ENCODE measurements at places on chromosomes 1 and 21. TPM values are rescaled to one million over a fixed set of nuclear protein-coding genes. Genes with fewer than 3 reads are reported as not detected.
A peak's percentile ranks its signal among the peaks of the same experiment; 100 is the strongest.

DNA sequence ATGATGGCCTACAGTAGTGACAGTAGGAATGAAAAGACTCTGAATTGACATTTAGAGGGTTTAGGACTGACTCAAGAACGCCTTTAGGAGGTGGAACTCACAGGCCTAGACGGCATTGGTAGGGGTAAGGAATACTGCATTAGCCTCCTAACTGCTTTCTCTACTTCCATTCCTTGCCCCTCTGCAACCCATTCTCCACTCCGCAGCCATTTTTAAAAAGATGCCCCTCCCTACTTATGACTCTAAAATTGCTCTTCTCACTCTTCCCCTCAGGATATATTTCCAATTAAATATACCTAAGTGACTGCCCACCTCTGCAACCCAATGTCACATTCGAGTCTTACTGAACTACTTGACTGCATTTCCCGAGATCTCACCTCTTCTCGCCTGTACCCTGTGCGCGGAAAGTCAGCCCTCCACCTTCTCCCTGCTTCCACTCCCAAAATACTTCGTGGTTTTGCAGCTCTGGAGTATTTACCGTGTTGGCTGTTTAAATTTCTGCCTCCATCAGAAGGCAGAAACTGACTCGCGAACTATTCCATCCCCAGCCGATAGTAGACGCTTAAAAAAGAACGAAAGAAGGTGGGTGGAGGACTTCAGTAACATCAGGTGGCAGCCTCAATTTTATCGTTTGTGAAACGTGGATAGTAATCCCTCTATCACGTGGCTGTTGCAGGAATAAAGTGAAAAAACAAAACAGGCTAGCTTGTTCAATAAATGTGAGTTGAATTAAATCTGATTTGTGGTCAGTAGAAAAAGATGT is 1.1 kb upstream of the YBX1 start:
- H3K4me1 ChIP-seq = peaks cover 43% of the 10 kb centered on the region
- H3K4me3 ChIP-seq = peak overlapping the region; percentile 96
- no peaks in the 10 kb centered on the region for H3K27me3 ChIP-seq
- DNase-seq = peak; percentile 33

DNA sequence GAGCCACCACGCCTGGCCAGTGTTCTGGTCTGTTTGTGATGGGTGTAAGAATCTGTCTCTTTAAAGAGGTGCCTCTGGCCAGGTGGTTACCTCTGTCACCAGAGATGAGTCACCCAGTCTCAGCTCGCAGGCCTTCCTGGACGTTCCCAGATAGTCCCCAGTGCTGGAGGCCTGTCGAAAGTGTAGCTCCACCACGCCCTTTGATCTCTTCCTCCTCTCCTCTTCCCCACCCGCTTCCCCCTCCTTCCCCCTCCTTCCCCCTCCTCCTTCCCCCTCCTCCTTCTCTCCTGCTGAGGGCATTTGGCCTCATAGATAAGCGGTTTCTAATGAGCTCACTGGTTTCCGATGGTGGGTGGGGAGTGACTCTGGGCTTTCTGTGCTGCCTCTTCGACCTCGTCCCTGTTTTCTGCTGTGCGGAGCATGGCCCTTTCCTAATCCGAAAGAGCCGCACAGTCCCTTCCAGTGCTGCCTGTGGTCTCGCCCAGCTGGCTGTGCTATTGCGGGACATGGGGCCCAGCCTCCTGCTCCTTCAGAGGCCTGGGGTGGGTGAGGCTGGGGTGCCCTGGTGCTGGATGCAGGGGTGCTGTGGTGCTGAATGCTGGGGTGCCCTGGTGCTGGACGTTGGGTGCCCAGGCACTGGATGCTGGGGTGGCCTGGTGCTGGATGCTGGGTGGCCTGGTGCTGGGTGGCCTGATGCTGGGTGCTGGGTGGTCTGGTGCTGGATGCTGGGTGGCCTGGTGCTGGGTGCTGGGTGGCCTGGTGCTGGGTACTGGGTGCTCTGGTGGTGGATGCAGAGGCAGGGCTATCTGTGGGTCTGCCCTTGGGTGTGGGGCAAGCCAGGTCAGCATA is 19.2 kb downstream of the AGPAT3 start:
- H3K27me3 ChIP-seq = no peaks in the 10 kb centered on the region
- DNase-seq = peak; percentile 18
- no peak overlapping the region for H3K4me3 ChIP-seq
- peaks cover 6% of the 10 kb centered on the region for H3K36me3 ChIP-seq
- H3K27ac ChIP-seq = peak overlapping the region; percentile 76

GRCh38 chr1:38932571-38932970 is 9.1 kb downstream of the RHBDL2 start:
- H3K4me3 ChIP-seq = no peak overlapping the region
- H3K27ac ChIP-seq = no peak overlapping the region
- H3K27me3 ChIP-seq = no peaks in the 10 kb centered on the region
- no peaks in the 10 kb centered on the region for H3K36me3 ChIP-seq
- peaks cover 6% of the 10 kb centered on the region for H3K4me1 ChIP-seq

- peaks cover 31% of the 10 kb centered on the region for H3K4me1 ChIP-seq
- peak overlapping the region; percentile 45 for H3K4me3 ChIP-seq
- DNase-seq = no peak
Observed at GRCh38 chr1:11748294-11749202, 12.6 kb downstream of the AGTRAP start.

GRCh38 chr1:64155278-64155677 is 48.1 kb upstream of the UBE2U start:
- no peaks in the 10 kb centered on the region for H3K36me3 ChIP-seq
- no peak overlapping the region for H3K4me3 ChIP-seq
- no peaks in the 10 kb centered on the region for H3K4me1 ChIP-seq
- peaks cover 6% of the 10 kb centered on the region for H3K27me3 ChIP-seq
- DNase-seq = no peak

- H3K4me3 ChIP-seq = no peak overlapping the region
- DNase-seq = no peak
- H3K36me3 ChIP-seq = peaks cover 3% of the 10 kb centered on the region
Observed at GRCh38 chr21:32514275-32515055, 70.9 kb downstream of the TCP10L start.

- H3K27me3 ChIP-seq = no peaks in the 10 kb centered on the region
- H3K4me1 ChIP-seq = peaks cover 7% of the 10 kb centered on the region
Observed at GRCh38 chr1:153936011-153936802, 10.3 kb downstream of the DENND4B start.

GRCh38 chr1:16324456-16324890 is 27.8 kb downstream of the FBXO42 start:
- no peak overlapping the region for H3K4me3 ChIP-seq
- H3K27ac ChIP-seq = peak overlapping the region; percentile 28
- no peaks in the 10 kb centered on the region for H3K27me3 ChIP-seq
- peaks cover 2% of the 10 kb centered on the region for H3K4me1 ChIP-seq
- H3K36me3 ChIP-seq = peaks cover 9% of the 10 kb centered on the region
- no peak for DNase-seq

- no peak for DNase-seq
- no peak overlapping the region for H3K4me3 ChIP-seq
- H3K27me3 ChIP-seq = peaks cover 5% of the 10 kb centered on the region
- H3K4me1 ChIP-seq = no peaks in the 10 kb centered on the region
- no peaks in the 10 kb centered on the region for H3K36me3 ChIP-seq
Observed at GRCh38 chr21:37732927-37733326, 183.3 kb downstream of the KCNJ6 start.

DNA sequence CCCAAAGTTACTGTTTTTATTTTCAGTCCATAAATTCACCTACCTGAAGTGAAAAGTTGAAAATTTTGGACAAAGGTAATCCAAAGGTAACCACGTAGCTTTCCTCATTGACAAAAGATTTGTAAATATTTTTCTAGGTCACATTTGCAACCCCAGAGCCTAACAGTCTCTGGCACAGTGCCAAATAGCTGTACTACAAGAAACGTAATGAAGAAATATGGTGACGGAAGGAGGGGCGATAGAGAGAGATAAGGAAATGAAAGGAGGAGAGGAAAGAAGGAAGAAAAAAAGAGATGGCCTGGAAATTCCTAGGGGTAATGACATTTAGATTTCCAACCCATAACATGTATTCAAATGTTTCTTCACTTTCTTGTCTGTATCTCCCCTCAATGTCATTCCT is 159.4 kb downstream of the BARHL2 start:
- H3K27me3 ChIP-seq = peaks cover 7% of the 10 kb centered on the region
- H3K36me3 ChIP-seq = no peaks in the 10 kb centered on the region
- no peaks in the 10 kb centered on the region for H3K4me1 ChIP-seq
- H3K4me3 ChIP-seq = no peak overlapping the region
- no peak overlapping the region for H3K27ac ChIP-seq
- no peak for DNase-seq

DNA sequence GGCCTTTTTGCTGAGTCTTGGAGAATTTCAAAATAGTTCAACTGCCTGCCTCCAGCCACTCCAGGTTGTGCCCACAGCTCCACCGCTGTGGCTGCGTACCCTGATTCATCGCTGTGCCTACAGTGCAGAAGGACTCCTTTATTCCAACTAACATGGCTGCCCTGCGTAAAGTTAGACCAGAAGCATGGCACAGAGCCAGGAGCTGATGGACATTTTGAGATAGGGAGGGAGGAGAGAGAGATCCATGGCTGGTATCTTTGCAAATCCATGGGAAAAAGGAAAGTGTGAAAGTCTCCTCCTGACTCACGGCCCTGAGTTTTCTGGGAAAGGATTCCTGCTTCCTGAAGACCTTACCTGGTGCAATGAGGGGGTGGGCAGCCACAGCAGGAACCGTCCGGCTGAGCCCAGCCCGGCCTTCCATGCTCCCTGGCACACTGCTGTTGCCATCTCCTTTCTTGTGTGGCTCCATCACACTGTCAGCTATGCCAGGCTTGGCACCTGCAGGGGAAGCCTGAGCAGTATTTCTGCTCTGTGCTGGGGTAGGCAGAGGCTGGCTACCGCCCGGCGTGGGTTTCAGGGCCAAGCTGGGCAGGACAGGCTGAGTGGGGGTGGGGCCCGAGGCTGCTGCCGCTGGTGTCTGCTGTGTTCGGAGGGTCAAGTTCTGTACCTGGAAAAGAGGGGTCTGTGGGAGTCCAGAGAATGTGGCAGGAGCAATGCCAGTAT is 46.0 kb upstream of the A3GALT2 start:
- peaks cover 3% of the 10 kb centered on the region for H3K4me1 ChIP-seq
- H3K27ac ChIP-seq = no peak overlapping the region
- no peak overlapping the region for H3K4me3 ChIP-seq
- no peaks in the 10 kb centered on the region for H3K27me3 ChIP-seq
- DNase-seq = no peak

GRCh38 chr21:29232530-29233255 is 66.0 kb upstream of the BACH1 start:
- no peaks in the 10 kb centered on the region for H3K27me3 ChIP-seq
- H3K4me1 ChIP-seq = peaks cover 44% of the 10 kb centered on the region
- no peak overlapping the region for H3K4me3 ChIP-seq
- DNase-seq = no peak

DNA sequence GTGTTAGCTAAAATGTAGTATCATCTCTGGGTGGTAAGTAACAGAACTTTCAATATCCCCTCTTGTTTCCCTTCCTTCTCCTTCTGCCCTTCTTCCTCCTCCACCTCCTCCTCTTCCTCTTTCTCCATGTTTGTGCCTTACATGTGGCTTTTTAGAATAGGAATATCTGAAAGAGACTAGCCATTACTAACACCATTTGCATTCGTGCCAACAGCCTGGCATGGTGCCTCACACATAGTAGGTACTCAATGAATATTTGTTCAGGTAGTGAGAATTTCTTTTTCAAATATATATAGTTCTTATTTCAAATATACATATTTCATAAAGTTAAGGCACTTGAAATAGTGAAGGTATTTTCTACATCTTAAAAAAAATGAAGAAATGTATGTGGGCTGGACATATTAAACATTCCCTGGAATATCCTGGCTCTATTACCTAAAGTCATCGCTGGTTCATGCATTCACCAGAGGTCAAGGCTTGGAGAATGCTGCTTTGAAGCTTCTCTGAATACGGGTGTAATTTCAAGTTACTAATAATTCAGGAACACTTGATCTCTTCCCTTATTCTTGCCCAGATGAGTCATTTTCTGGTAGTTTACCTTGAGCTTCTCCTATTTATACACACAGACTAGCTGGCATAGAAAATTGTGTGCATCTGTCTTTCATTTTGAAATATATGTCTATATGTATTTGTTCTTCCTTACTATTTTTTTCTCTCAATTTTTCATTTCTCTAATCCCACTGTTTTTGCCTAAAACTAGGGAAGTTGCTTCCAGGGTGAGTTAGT is 319.4 kb downstream of the TGFB2 start:
- H3K27me3 ChIP-seq = no peaks in the 10 kb centered on the region
- H3K4me3 ChIP-seq = no peak overlapping the region
- no peaks in the 10 kb centered on the region for H3K36me3 ChIP-seq
- H3K27ac ChIP-seq = no peak overlapping the region
- DNase-seq = no peak

DNA sequence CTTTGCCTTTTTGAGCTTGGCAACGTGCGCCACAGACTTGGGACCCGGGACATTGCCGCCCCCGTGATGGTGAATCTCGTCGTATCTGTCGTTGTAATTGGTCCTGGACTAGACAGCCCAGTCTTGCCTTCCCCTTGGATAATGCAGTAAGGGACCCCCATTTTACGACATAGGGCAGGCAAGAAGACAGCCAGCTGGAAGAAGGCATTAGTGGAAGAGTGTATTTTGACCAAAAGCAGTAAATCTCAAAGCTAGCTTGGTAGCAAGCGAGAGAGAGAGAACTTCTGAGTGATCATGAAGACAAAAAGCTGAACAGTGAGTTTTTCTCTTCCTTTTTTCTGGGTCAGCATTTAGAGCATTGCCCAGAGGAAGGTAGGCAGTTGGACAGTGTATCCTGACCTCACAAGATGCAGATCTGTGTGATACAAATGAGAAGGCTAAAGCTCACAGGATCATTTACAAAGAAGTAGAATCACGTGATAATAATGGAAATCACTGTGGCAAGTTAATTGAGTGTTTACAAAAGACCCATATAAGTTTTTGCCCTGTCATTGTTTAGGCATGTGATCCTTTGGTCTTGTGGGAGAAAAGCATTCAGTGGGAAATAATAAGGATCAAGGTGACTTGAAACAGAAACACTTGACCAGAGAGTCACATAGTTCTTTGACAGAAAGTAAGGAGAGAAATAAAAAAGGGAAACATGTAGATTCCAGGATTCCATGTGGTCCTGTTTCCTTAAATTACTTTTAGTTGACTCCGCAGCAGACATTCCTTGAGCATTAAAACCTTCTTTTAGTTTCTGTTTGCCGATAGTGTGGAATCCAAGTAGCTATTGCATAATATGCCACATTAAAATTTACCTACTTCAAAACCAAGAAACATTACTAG is 66.3 kb downstream of the CNST start:
- H3K27me3 ChIP-seq = no peaks in the 10 kb centered on the region
- no peak for DNase-seq
- no peak overlapping the region for H3K27ac ChIP-seq
- no peak overlapping the region for H3K4me3 ChIP-seq
- H3K36me3 ChIP-seq = peaks cover 38% of the 10 kb centered on the region

GRCh38 chr1:153678519-153679336 is at the start of gene NPR1:
Gene NPR1 (plus strand): TSS chr1:153678688. CDS start chr1:153679109, 421 bp downstream.
- DNase-seq = peak; percentile 42
- H3K4me1 ChIP-seq = peaks cover 21% of the 10 kb centered on the region
- H3K4me3 ChIP-seq = peak within 1 kb of the TSS; percentile 61
- no peak within 1 kb of the TSS for H3K27ac ChIP-seq
- peaks cover 46% of the 10 kb centered on the region for H3K27me3 ChIP-seq

- no peak overlapping the region for H3K4me3 ChIP-seq
- H3K4me1 ChIP-seq = no peaks in the 10 kb centered on the region
- no peak overlapping the region for H3K27ac ChIP-seq
- no peaks in the 10 kb centered on the region for H3K36me3 ChIP-seq
- DNase-seq = no peak
Observed at GRCh38 chr1:87170157-87170556, 158.5 kb upstream of the LMO4 start.

The PCNX2 gene
- 29.8 TPM for total RNA-seq

The MECR gene
- total RNA-seq = 16.4 TPM

The CR1 gene
- total RNA-seq = 0.20 TPM

The OR2L5 gene
- not detected for total RNA-seq

The SMCP gene
- total RNA-seq = not detected

All from activated CD4-positive, alpha-beta T cell treated with anti-CD3 and anti-CD28 coated beads, Interleukin-2, amount 10 ng/mL, durations not matched to agents 7 days and 5 days (primary cell).